ENCODE measurements at places on chromosomes 4 and X.
A peak's percentile ranks its signal among the peaks of the same experiment; 100 is the strongest.

- DNase-seq = no peak
Observed at GRCh38 chr4:73865431-73866096, 3.6 kb upstream of the CXCL1 start.

DNA sequence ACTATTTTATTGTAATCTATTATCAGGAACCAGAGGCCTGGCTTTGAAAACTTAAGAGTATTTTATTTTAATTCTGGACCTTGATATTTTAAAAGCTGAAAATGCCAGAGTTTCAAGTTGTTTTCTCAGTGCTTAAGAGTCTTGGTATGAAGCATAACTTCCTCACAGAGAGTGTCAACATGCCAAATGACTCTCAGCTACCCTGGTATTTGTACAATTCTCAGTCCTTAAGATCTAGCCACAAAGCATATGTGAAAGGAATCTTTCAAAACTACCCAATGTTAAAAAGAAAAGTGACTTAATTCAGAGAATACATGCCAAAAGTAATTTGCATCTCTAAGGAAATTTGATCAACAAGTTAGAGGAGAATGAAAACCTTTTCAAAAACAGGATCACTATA is 171.9 kb downstream of the DKK2 start:
- no peak for DNase-seq

DNA sequence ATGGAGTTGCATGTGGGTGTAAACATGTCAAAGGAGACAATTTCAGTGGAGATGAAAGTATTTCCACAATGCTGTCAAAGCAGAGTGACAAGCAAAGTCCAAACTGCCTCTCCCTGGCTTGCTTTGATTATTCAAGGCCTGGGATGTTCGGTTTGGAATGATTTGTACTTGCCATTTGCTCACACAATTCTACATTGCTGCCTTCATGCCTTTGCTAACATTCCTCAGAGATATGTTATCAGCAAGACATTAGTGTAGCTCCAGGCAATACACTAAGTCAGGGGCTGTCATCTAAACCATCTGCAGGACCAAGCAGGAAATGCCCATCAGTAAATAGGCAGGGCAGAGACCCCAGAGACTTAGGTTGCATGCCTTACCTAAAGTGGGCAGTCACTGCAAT is 79.6 kb upstream of the C1QTNF7 start:
- peak; percentile 94 for DNase-seq

GRCh38 chr4:111454961-111455360 is 690.3 kb upstream of the FAM241A start:
- DNase-seq = no peak

GRCh38 chr4:27198246-27198645 is 337.6 kb downstream of the STIM2 start:
- DNase-seq = no peak
